ENCODE measurements at places on chromosomes 2 and 18.

- no peak for DNase-seq
Observed at GRCh38 chr2:150109912-150110311, 377.6 kb downstream of the RND3 start.

GRCh38 chr2:30679426-30680088, 127.7 kb downstream of the CAPN13 start:
- no peak for DNase-seq

DNA sequence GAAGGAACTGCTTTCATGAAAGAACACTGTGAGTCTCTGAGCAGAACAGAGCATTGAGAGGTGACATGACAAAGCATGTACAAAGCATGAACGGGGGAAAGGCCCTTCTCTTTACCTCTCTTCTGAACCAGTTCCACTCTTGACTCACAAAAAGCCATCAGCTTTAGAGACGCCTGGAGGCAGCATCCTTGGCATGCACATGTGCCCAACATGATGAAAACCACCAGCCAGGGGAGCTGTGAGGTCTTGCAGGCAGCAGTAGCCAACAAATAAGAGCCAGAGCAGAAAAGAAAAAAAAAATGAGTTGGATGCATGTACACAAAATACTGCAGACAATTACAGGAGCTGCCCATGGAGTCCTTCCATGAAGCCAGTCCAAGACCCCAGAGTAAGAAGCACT, 95.5 kb upstream of the AGAP1 start:
- no peak for DNase-seq

GRCh38 chr18:8730080-8730827, 24.9 kb downstream of the MTCL1 start:
- DNase-seq: peak; percentile 40
